ENCODE measurements at places on chromosomes 7 and 10.

DNA sequence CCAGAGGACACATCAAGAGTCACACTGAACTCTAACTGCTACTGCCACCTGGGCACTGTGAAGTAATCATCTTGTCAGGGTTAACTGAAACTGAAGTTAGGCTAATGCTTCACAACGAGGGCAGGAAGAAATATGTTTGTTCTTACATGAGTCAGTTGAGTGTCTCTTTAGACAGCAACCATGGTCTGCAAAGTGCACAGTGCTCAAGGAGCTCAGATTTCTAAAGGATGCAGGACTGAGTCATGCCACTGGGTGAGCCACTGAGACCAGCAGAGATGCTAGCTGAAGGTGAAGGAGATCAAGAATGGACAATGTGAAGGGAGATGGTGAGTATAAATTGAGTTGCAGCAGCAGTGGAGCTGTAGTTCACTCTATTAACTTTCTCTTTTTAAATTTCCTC lies 76.0 kb upstream of the CTTNBP2 start:
- no peak for DNase-seq

DNA sequence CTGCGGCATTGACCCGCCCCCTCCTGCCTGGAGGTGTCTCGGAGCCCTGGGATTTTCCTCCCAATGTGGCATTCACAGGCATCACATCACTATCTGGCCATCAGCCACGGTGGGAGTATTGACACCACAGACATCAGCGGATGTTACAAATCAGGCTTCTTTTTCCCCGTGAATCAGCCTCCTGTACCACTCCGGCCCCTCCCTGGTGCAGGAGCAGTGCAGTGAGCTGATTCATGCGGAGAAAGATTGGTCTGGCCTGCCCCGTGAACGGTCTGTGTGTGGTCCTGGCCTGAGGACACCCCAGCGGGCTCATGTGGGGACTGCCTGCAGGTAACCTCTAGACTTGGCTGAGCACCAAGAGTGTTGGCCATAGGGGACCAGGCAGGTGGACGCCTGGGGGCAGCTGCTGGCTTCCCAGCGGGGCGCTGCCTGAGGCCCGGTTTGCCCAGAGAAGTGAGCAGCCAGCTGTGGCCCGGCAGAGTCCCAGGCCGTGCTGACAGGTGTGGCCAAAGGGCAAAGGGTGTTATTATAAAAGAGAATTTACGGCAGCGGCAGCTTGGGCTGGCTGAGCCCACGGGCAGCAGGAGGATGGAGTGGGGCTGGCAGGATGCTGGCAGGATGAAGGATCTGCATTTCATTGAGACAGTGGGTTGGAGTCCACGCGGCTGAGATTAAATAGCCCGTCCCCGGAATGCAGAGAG lies 32.1 kb upstream of the GNA12 start:
- no peak for DNase-seq

GRCh38 chr10:36063396-36063795 lies 421.3 kb upstream of the FZD8 start:
- DNase-seq = no peak

DNA sequence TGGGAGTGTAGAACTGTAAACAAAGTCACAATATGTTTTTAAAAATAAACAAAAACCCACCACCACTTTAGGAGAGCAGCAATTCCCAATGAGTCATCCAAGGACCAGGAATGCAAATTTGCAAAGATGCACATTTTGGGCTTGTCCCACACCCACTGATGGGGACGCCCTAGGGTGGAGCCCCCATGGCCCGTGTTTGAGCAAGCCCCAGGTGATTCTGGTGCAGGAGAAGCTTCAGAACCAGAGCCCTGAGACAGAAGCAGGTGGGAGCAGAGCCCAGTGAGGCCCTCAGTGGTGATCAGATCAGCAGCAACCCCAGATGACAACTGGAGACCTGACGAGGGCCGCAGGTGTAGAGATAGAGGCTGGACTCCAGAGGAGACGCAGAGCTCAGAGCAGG lies 55.1 kb upstream of the PFKP start:
- DNase-seq = no peak

DNA sequence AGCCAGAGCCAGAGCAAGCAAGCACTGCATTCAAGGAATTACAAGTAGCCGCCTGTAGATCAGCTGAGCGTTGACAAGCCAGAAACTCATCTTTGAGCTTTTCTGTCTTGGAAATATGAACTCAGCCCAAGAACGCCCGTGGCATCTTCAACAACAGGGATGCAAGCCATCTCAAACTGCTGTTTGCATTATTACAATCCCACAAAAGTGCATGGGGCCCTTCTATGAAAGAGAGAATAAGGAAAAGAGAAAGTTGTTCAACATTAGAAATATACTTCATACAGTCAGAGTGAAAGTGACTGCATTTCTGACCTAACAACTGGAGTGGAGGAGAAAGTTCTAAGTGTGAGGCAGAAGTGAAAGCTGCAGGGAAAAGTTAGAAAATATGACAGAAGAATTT lies 6.5 kb downstream of the SGCE start:
- no peak for DNase-seq

- DNase-seq = no peak
These were observed 73.3 kb downstream of the CHST15 start for GRCh38 chr10:124019886-124020797.

DNA sequence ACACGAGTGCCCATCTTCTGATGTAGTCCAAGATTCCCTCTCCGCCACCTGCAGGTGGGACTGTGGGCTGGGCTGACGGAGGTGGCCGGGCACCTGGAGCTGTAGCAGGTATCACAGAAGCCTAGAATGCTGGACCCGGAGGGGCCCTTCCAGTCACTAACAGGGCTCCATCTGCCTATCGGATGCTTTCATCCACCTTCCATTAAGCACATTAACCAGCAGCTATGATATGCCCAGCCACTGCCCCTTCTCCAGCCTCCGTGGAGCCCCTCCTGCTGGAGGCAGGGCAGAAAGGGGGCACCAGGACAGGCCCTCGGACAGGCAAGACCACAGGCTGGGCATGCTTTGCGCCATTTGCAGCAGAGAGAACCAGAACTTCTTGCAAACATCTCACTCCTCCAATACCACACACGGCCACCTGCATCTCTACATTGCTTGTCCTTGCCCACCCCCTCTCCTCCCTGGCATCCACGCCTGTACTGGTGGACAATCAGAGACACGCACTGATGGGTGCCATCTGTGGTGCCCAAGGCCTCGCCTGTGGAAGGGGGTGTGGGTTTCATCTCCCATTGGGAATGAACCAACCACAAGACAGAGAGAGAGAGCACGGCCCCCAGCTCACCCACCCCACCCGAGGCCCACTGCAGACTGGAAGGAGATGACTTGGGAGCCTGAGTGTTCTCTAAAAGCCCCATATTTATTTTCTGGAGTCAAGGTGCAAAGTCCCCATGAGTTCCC lies 16.8 kb downstream of the PRKAG2 start:
- no peak for DNase-seq

DNA sequence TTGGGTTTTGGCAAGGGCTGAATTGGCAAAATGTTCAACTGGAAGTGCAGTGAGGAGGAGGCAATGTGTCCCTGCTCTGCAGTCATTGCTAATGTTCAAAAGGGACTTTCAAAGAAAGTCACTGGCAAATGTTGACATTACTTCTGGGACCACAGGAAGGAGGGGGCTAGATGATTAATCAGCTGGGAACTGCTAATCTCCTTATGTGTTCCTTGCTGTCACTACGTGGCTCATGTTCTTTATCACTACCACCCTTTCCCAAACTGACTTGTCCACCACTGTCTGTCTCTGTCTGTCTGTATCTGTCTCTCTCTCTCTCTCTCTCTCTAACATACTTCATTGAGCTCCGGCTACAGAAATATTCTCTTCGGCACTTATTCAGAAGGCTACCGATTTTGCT lies 86.9 kb upstream of the MTPN start:
- no peak for DNase-seq

GRCh38 chr7:116652793-116653192 lies 19.2 kb upstream of the MET start:
- no peak for DNase-seq

- DNase-seq = no peak
These were observed 35.3 kb upstream of the SEPHS1 start for GRCh38 chr10:13383399-13383761.

DNA sequence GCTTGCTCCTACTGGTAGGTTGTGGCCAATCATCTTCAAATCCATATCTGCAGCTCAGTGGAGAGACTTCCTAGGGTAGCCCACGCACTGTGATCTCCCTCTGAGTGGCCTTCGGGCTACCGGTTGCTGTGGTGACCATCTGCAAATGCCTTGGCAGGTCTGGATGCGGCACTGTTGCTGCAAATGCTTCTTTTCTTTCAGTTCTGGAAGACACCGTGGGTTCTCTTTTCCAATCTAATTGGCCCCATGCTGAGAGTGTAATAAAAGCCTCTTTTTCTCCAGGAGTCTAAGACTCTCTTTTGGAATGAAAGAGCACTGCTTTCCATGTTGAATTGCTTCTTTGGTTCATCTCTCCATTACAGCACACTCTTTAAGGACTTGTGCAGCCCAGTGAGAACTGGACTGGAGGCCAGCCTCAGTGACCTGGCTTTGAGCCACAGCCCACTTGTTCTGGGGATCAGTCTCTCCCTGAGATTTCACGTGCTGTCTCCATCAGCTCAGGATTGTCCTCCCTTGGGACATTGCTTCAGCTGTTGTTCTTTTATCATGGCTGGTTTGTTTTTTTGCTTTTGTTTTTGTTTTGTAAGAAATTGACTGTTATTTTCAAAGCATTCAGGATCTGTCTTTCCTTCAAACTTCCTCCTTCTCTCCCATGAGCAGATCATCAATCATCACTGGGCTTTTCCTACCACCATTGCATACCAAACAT lies 286.6 kb downstream of the BMPER start:
- peak; percentile 63 for DNase-seq

DNA sequence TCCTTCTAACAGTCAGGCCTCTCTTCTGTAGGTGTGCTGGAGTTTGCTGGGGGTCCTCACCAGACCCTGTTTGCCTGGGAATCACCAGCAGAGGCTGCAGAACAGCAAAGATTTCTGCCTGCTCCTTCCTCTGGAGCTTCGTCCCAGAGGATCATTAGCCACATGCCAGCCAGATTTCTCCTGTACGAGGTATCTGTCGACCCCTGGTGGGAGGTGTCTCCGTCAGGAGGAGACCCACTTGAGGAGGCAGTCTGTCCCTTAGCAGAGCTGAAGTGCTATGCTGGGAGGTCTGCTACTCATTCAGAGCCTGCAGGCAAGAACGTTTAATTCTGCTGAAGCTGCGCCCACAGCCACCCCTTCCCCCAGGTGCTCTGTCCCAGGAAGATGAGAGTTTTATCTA lies 611.1 kb upstream of the COBL start:
- no peak for DNase-seq

GRCh38 chr10:132715776-132716680 lies 69.9 kb downstream of the NKX6-2 start:
- DNase-seq = peak; percentile 18

DNA sequence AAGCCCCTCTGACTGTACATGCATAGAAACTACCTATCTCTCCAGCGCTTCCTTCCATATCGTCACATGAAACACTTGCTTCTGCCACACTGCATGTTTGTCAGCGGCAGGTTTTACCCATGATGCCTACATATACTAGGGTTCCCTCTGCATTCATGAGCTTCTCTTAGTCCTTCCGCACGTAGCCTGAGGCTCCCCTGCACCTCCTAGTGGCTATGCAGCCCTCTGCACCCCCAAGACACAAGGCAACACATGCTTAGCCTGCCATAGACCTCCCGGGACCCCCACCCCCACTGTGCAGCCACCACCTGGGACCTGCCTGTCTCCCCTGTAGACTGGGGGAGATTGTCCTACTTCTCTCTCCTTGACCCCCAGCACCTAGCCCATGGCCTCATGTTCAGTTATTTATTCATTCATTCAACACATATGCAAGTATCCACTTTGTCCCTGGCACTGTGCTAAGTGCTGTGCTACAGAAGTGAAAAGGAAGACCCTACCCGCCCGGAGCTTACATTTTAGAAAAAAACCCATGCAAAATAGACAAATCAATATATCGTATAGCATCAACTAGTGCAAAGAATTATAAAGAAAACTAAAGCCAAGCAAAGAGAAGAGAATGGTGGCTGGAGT lies 23.5 kb downstream of the TMEM273 start:
- no peak for DNase-seq

Measured in dorsolateral prefrontal cortex (tissue), 122 donors.